Breast epithelium (tissue), 4 donors: ENCODE measurements at places on chromosomes 5 and 9.

GRCh38 chr5:33631786-33632185 lies 191.0 kb downstream of the TARS1 start:
- no peak overlapping the region for H3K27ac ChIP-seq
- H3K4me3 ChIP-seq, result no peak overlapping the region
- H3K27me3 ChIP-seq, result no peaks in the 10 kb centered on the region
- no peaks in the 10 kb centered on the region for H3K4me1 ChIP-seq
- DNase-seq, result no peak
- H3K36me3 ChIP-seq, result no peaks in the 10 kb centered on the region

- peak overlapping the region; percentile 66 for H3K4me3 ChIP-seq
- no peaks in the 10 kb centered on the region for H3K4me1 ChIP-seq
- no peak for DNase-seq
- H3K27me3 ChIP-seq, result no peaks in the 10 kb centered on the region
- no peaks in the 10 kb centered on the region for H3K36me3 ChIP-seq
- H3K27ac ChIP-seq, result no peak overlapping the region
Observed at GRCh38 chr9:114154600-114155102, 686 bp upstream of the COL27A1 start.

GRCh38 chr9:34496149-34496712 lies 26.6 kb downstream of the ENHO start:
- no peak for DNase-seq
- no peaks in the 10 kb centered on the region for H3K27me3 ChIP-seq
- no peak overlapping the region for H3K4me3 ChIP-seq
- no peaks in the 10 kb centered on the region for H3K36me3 ChIP-seq

GRCh38 chr5:174172566-174172965 lies 127.1 kb downstream of the NSG2 start:
- H3K27ac ChIP-seq, result no peak overlapping the region
- no peaks in the 10 kb centered on the region for H3K27me3 ChIP-seq
- no peak for DNase-seq

DNA sequence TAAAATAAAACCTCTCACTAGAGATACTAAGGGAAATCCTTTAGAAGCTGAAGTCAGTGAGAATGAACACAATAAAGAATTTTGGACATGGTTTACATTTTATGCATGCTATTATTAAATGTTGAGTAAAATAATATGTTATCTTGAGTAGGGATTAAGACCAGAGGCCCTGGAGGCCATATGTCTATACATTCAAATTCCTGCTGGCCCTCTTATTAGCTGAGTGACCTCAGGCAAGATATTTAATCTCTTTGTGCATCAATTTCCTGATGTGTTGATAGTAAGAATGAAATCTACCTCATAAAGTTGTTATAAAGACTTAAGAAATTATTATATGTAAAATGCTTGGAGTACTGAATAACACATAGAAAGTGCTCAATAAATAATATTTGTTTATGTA lies 281.1 kb upstream of the KLF4 start:
- H3K27me3 ChIP-seq, result no peaks in the 10 kb centered on the region
- no peaks in the 10 kb centered on the region for H3K4me1 ChIP-seq
- no peak for DNase-seq
- no peak overlapping the region for H3K27ac ChIP-seq

GRCh38 chr5:144390133-144390532 lies 219.5 kb downstream of the KCTD16 start:
- DNase-seq, result no peak
- H3K27me3 ChIP-seq, result no peaks in the 10 kb centered on the region
- H3K36me3 ChIP-seq, result no peaks in the 10 kb centered on the region

- no peaks in the 10 kb centered on the region for H3K4me1 ChIP-seq
- no peak overlapping the region for H3K4me3 ChIP-seq
- DNase-seq, result peak; percentile 10
- no peak overlapping the region for H3K27ac ChIP-seq
- H3K27me3 ChIP-seq, result no peaks in the 10 kb centered on the region
Observed at GRCh38 chr5:2263763-2264162, 381.0 kb upstream of the IRX4 start.

DNA sequence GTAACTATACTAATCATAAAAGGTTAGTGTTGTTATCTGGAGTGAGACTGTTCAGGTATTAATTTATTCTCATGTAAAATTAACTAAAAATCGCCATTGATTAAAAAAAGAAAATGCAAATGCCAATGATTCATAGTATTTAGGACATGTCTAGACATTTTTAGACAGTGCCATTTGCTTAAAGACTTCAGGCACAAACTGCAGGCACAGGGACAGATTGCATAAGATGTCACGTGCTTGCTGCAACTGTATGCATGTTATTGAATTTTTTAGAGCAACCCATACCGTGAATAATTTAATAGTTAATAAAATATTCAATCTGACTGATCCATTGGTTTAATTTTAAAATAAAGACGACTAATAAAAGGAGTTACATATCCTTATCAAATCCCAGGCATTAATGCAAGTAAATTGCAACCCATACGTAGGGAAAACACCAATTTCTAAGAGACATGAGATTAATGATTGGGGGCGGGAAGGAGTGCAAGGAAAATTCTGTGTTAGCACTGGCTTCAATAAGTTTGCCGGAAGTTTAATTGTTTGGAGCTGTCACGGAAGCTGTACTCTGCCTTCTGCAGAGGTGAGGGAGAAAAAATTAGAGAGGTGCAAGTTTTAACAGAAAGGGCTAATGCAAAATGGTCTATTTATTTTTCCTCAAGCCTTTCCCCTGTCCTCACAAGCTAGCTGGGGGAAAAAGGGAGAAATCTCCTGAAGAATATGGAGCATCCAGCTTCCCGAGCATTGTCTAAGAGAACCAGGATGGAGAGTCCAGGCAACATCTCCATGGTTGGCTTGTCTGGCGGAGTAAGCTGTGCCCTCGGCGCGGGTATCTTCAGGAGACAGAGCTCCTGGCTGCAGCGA lies 2.9 kb downstream of the EDIL3 start:
- H3K36me3 ChIP-seq, result no peaks in the 10 kb centered on the region
- no peaks in the 10 kb centered on the region for H3K4me1 ChIP-seq
- no peak for DNase-seq
- H3K4me3 ChIP-seq, result peak overlapping the region; percentile 66
- peaks cover 35% of the 10 kb centered on the region for H3K27me3 ChIP-seq

- no peak overlapping the region for H3K27ac ChIP-seq
- no peak overlapping the region for H3K4me3 ChIP-seq
- H3K4me1 ChIP-seq, result no peaks in the 10 kb centered on the region
- DNase-seq, result no peak
- H3K36me3 ChIP-seq, result no peaks in the 10 kb centered on the region
- H3K27me3 ChIP-seq, result no peaks in the 10 kb centered on the region
Observed at GRCh38 chr5:125874057-125874456, 549.2 kb upstream of the GRAMD2B start.

DNA sequence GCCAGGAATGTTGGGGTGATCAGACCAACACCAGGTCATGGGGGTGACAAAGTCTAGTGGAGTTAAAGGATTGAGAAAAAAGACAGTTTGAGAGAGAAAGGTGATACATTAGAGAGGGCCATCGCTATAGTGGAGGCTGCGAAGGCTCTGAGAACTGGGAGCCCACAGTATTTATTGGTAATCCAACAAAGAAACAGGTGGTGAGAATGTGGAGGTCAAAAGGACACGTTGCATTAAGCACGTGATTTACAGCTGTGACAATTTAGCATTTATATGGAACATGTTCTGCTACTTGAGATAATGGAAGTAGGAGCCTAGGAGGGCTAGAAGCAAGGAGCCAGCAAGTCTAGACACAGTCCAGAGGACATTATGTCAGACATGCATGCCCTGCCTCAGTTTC lies 2086.5 kb upstream of the C9orf72 start:
- no peak overlapping the region for H3K27ac ChIP-seq
- DNase-seq, result no peak
- H3K4me3 ChIP-seq, result no peak overlapping the region
- H3K27me3 ChIP-seq, result no peaks in the 10 kb centered on the region

DNA sequence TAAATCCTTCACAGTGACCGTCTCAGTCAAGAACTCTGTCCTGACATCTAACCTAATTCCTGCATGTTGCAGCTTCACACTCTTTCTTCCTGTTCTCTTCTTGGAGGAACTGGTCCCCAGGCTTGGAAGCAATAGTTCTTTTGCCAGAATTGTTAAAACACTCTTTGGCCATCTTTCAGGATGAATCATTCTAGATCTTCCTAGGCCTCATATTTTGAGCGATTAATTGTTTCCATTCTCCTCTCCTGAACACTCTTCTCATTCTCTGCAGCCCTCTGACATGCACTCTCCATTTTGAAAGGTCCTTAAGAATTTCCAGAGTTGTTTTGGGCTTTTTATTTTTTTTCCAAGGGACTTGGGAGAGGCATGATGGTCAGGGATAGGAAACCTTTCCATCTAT lies 85.8 kb downstream of the FAM114A2 start:
- H3K27ac ChIP-seq, result peak overlapping the region; percentile 66
- no peak overlapping the region for H3K4me3 ChIP-seq
- no peaks in the 10 kb centered on the region for H3K4me1 ChIP-seq
- H3K27me3 ChIP-seq, result no peaks in the 10 kb centered on the region
- DNase-seq, result no peak
- H3K36me3 ChIP-seq, result no peaks in the 10 kb centered on the region

DNA sequence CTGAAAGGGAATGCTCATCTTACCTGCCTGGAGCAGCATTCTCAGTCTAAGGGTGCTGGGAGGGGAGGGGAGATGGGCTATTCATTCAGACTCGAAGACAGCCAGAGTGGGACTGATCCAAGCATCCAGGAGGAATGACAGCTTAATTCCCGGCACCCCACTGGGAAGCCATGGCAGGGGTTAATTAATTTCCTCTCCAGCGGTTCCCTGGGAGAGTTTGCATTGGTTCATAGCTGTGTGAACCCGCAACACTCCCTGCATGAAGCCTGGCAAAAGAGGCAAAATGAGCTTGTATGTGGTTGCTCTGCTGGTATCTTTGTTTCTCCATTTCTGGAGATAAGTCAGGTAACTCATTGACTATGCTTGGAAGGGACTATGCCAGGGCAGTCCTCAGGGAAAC lies 401.0 kb upstream of the SLC24A2 start:
- DNase-seq, result no peak
- H3K4me1 ChIP-seq, result no peaks in the 10 kb centered on the region

DNA sequence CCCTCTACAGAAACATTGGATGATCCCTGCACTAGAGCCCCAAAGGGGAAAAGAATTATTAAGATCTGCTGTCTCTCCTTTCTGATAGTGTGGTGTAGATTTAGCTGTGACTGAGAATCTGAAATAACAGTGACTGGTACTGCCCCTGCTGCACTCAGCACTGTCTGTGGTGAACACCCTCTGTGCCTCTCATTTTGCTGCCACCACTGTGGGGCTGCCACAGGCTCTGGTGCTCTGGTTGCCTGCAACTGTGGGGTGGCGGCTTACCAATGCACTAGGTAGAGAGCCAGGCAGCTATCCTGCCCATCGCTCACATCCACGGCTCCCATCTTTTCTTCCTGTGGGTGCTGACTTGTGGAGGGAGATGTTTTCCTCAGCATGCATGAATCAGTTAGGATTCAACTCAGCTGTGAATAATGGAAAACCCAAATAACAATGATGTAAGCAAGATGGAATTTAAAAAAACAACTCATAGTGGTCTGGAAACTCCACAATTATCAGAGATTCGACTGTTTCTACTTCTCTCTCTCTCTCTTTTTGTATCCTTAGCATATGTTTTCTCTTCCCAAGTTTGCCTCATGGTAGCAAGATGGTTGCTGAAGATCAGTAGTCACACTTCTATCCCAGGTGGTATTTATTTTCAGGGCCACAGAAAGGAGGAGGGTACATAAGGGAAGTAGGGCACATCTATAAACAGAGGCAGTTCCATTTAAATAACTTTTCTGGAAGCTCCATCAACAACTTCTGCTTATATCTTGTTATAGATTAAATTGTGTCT lies 99.8 kb upstream of the DAP start:
- H3K36me3 ChIP-seq, result no peaks in the 10 kb centered on the region
- H3K27me3 ChIP-seq, result no peaks in the 10 kb centered on the region
- no peak for DNase-seq
- no peaks in the 10 kb centered on the region for H3K4me1 ChIP-seq
- no peak overlapping the region for H3K27ac ChIP-seq
